Spinal cord (tissue), 10 donors: ENCODE measurements at places on chromosomes 4 and X.
A peak's percentile ranks its signal among the peaks of the same experiment; 100 is the strongest.

- no peaks in the 10 kb centered on the region for H3K27me3 ChIP-seq
- no peaks in the 10 kb centered on the region for H3K4me1 ChIP-seq
- no peak for DNase-seq
These were observed 1101.0 kb upstream of the PCDH7 start for GRCh38 chr4:29619168-29619567.

DNA sequence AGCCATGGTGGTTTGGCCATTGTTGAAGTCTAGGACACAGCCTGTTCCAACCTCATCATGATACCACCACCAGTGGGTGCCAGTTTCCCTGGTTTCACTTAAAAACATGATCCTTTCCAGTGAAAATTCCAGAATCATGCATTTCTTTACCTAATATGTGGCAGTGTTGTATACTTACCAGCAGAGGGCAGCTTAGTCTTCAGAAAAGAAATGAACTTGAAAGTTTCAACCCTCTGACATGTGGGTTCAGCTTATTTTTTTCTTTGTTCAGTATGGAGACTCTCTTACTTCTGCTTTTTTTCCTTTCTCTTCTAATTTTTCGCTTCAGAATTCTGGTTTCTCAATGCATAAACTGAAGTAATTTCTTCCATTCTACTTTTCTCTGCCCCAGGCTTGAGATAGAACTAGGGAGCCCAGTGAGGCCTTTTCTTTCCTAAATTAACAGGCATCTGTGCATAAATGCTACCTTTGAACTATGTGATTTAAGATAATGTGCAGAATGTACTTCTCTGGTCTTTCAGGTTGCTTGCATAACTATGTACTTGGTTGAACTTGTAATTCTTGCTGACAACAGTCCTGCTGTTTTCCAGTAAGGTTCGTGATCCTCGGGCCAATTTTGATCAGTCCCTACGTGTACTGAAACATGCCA is 10.7 kb downstream of the LIAS start:
- H3K27ac ChIP-seq = peak overlapping the region; percentile 41
- no peaks in the 10 kb centered on the region for H3K27me3 ChIP-seq
- peaks cover 22% of the 10 kb centered on the region for H3K36me3 ChIP-seq
- H3K4me1 ChIP-seq = no peaks in the 10 kb centered on the region
- peak; percentile 63 for DNase-seq

DNA sequence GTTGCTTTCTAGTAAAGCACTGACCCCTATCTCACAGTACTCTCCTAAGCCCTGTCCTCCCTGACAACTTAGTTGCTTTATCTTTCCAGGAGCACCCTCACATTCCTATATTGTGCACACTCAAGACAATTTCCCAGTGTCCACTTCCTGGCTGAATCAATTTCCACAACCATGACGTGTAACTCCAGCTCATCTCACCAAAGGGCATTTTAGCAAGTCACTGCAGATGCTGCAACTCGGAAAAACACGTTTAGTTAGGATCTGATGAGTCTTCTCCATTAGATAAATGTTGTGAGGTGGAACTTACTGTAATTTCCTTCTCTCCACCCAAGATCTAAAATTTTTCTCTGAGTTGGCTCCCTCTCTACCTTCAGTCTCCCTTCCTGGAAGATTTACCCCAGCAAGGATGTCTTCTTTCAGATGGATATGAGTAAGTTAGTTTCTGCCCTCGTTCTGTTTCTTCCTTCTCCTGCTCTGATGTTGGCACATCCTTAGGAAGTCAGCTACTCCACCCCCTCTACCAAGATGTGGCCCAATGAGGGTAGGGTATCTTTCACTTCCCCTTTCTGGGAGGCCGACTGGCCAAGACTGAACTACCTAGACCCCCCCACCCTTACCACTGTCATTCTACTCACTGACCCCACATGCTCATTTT is 28.8 kb upstream of the IL13RA1 start:
- no peak for DNase-seq
- H3K4me1 ChIP-seq = no peaks in the 10 kb centered on the region
- no peaks in the 10 kb centered on the region for H3K36me3 ChIP-seq
- no peaks in the 10 kb centered on the region for H3K27me3 ChIP-seq
- no peak overlapping the region for H3K4me3 ChIP-seq
- H3K27ac ChIP-seq = no peak overlapping the region

DNA sequence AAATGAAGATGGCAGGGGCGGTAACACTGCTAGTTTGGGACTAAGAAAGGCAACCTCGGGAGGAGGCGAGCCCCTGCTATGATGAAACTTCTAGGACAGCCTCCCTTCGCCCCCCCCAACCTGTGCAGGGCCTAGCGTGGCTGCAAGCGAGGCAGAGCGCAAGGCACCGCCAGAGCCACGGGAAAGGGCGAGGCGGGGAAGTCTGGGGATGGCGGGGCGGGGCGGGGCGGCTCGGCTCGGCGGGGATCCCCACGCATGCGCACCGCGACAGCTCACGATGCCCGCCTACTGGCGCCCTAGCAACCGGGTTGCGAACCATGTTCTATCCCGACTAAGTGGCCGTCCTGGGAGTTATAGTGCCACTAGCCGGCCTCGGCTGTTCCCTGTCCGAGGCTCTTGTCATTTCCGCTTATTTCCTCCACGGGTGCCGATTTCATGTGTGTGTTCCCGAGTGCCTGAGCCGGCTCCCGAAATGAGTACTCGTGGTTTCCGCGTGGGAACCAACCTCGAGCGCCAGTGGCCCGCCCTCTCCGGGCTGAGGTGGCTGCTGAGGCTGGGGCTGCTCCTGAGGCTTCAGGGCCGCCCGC is 28.7 kb upstream of the RBMX start:
- peak overlapping the region; percentile 78 for H3K4me3 ChIP-seq
- peak; percentile 50 for DNase-seq

- H3K36me3 ChIP-seq = no peaks in the 10 kb centered on the region
- no peaks in the 10 kb centered on the region for H3K4me1 ChIP-seq
- H3K4me3 ChIP-seq = no peak overlapping the region
- H3K27ac ChIP-seq = no peak overlapping the region
- H3K27me3 ChIP-seq = peaks cover 4% of the 10 kb centered on the region
These were observed 6.0 kb downstream of the SEL1L3 start for GRCh38 chr4:25856756-25857155.

DNA sequence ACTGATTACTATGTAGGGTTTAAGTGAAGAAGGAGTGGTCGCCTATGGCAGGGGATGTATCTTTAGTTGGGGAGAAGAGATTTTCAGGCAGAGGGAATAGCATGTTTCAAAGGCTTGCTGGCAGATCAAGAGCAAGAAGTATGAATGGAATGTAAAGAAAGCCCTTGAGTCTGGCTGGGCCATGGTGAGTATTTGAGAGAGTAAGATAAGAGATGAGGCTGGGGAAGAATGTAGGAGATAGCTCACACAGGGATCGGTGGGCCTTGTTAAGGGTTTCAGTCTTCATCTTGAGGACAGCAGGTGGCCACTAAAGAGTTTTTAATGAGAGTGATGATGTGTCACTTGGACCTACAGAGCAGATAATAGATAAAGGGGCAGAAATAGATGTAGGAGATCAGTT is 319.1 kb upstream of the RPS6KA3 start:
- no peaks in the 10 kb centered on the region for H3K36me3 ChIP-seq
- no peaks in the 10 kb centered on the region for H3K27me3 ChIP-seq
- no peak overlapping the region for H3K4me3 ChIP-seq
- no peak overlapping the region for H3K27ac ChIP-seq

- peaks cover 2% of the 10 kb centered on the region for H3K27me3 ChIP-seq
- H3K4me3 ChIP-seq = no peak overlapping the region
- H3K4me1 ChIP-seq = no peaks in the 10 kb centered on the region
These were observed 45.8 kb downstream of the HDAC8 start for GRCh38 chrX:72526534-72527508.

- H3K4me3 ChIP-seq = no peak overlapping the region
- H3K27ac ChIP-seq = no peak overlapping the region
- DNase-seq = no peak
- H3K27me3 ChIP-seq = no peaks in the 10 kb centered on the region
- no peaks in the 10 kb centered on the region for H3K36me3 ChIP-seq
These were observed 8.9 kb downstream of the GPR174 start for GRCh38 chrX:79153348-79153747.

DNA sequence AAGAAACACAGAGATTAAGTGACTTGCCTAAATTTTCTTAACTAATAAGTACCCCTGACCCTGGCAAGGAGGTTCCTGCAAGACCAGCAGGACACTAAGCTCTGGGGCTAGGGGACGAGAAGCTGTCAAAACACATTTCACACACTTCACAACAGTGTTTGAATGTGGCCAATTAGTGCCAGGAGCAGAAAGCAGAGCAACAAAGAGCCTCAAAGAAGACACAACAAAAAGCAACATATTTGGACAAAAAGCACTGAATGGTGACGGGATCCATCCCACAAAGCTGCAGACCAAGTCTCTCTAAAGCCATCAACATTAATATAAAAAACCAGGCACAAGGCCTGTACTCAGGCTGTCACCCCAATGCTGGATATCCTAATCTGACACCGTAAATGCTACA is 361.9 kb upstream of the RASGEF1B start:
- H3K4me3 ChIP-seq = no peak overlapping the region
- no peaks in the 10 kb centered on the region for H3K27me3 ChIP-seq
- H3K4me1 ChIP-seq = no peaks in the 10 kb centered on the region
- no peaks in the 10 kb centered on the region for H3K36me3 ChIP-seq
- no peak overlapping the region for H3K27ac ChIP-seq
- no peak for DNase-seq

DNA sequence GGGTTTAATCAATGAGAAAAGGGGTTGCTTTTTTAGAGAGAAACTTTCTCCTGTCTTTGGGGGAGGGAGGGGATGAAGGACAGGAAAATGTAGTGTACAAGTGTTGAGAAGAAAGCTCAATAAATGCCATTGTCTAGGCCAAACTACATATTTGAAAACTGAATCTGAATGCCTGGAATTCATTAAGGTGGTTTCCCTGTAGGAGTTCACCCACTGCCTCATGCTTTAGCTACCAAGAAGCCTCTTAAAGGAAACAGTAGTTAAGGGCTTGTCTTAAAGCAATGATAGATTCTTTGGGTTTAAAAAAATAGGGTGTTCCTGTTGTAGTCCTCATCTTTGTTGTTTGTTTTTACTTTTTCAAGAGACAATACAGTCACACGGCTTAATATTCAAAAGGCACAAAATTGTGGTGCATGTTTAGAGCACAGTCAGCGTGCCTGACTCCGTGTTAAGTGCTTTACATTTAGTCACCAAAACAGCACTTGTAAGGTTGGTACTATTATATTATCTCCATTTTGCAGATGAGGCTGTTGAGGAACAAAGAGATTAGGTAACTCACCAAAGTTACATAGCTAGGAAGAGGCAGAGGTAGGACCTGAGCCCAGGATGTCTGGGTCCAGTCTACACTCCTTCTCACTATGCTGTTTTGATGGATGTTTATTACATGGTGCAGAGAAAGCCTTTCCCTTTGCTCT is 46.0 kb downstream of the FNIP2 start:
- H3K27ac ChIP-seq = no peak overlapping the region
- H3K4me3 ChIP-seq = no peak overlapping the region
- DNase-seq = no peak
- H3K36me3 ChIP-seq = no peaks in the 10 kb centered on the region
- no peaks in the 10 kb centered on the region for H3K27me3 ChIP-seq
- no peaks in the 10 kb centered on the region for H3K4me1 ChIP-seq

DNA sequence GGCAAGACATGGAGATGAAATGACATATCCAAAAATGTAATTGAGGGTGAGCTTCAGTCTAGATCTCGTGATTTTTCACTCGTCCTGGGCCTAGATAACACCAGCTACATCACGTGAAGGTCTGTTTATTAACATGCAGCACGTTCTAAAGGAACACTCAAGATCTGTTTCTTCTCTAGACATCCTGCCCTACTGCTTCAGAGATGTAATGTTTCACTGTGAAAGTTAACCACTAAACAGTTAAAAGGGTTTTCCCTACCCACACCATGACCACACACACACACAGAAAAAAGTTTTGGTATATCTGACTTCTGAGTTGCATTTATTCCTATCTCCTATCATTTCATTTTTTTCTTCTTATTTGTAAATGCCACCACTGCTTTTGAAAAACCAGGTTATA is 52.3 kb upstream of the SMIM31 start:
- no peak overlapping the region for H3K27ac ChIP-seq
- no peak overlapping the region for H3K4me3 ChIP-seq
- H3K27me3 ChIP-seq = no peaks in the 10 kb centered on the region
- H3K36me3 ChIP-seq = no peaks in the 10 kb centered on the region
- H3K4me1 ChIP-seq = no peaks in the 10 kb centered on the region

- no peak for DNase-seq
- no peaks in the 10 kb centered on the region for H3K27me3 ChIP-seq
- H3K4me1 ChIP-seq = no peaks in the 10 kb centered on the region
These were observed 24.8 kb upstream of the GATB start for GRCh38 chr4:151785484-151786157.

DNA sequence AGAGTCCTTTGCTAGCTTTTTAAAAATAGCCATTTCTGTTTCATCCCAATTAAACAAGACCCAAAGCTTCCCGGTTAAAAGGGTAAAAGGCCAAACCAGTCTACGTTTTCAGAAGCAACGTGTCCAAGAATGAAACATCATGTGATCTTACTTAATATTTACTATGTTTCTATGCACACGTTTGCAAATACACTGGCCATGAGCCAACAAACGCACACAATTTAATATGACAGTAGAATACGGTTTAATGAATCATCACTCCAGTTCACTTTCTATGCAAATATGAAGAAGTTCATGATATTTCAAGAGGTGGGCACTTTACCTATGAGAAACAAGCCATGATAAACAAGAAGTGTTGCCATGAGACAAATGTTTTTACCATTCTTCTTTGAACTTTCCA is 4.3 kb downstream of the NR0B1 start:
- H3K36me3 ChIP-seq = no peaks in the 10 kb centered on the region
- H3K27me3 ChIP-seq = peaks cover 22% of the 10 kb centered on the region
- H3K4me3 ChIP-seq = no peak overlapping the region
- peaks cover 10% of the 10 kb centered on the region for H3K4me1 ChIP-seq
- no peak overlapping the region for H3K27ac ChIP-seq

- H3K27ac ChIP-seq = no peak overlapping the region
- H3K27me3 ChIP-seq = no peaks in the 10 kb centered on the region
- no peak overlapping the region for H3K4me3 ChIP-seq
These were observed 24.3 kb upstream of the TET2 start for GRCh38 chr4:105122350-105122749.
